Endothelial cell (in vitro differentiated cells): ENCODE measurements at places on chromosomes 11 and 22. TPM values are rescaled to one million over a fixed set of nuclear protein-coding genes. Genes with fewer than 3 reads are reported as not detected.
A peak's percentile ranks its signal among the peaks of the same experiment; 100 is the strongest.

- peak; percentile 72 for DNase-seq
Observed at GRCh38 chr11:15941206-15941770, 415.1 kb downstream of the SOX6 start.

GRCh38 chr11:114614127-114614720 lies 18.6 kb upstream of the NXPE4 start:
- no peak for DNase-seq

Gene SCGB1D1
- not detected for total RNA-seq

DNA sequence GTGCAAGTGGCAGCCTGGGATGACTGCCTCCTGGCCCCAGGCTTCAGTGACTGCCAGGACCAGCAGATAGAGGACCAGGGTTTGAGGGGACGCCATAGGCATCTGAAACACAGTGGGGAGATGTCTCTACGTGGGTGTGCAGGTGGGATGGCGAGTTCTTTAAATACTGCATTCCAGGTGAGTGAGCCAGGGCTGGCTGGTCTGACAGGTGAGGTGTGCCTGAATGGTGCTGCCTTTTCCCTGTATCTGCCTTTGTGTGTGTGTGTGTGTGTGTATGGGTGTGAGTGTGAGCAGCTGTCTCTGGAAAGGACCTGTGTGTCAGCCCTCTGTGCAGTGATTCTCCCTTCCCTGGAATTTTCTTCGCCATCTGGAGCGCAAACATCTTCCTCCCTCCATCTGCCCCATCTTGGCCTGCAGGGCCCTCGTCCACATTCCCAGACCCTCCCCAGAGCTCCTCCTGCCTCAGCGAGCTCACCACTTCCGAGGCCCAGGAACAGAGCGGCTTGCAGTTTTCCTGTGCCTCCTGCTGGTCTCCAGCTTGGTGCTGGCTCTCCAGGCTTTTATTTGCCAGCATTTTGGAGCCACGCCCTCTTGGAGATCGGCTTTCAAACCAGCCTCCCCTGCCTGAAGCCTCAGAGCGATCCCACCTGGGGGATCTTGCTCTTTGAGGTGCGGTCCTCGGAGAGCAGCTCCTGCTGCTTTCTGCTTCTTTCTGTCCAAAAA lies at the start of gene GPHA2:
Gene GPHA2, minus strand, starts transcription at position 535 of the 723 bp plus-strand sequence. Its CDS starts 433 bp downstream, at position 102.
- peak; percentile 20 for DNase-seq

Gene KDM4D
- 1.8 TPM for total RNA-seq

Gene VSIG10L2
- not detected for total RNA-seq

Gene BLID
- total RNA-seq, result not detected

Gene OR6A2
- 0.51 TPM for total RNA-seq

Gene TPCN2
- 31.4 TPM for total RNA-seq

- no peak for DNase-seq
Observed at GRCh38 chr11:70818351-70818750, 420.0 kb downstream of the CTTN start.

DNA sequence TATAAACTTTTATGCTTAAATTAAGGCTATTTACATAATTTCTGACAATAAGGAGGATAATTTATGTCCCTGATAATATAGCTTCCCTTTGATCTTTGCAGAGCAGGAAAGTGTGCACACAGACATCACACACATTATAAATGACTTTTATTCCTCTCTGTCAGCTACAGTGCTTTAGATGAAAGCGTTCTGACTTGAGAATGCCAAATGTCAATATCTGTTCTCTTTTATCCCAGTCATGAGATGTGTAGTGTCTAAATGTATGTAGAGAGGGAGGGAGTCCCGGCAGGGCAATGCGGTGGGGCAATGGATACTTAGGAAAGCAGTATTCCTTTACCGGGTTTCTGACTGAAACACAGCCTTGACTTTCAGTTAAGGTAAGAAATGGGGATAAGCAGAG lies 225.4 kb upstream of the CHORDC1 start:
- no peak for DNase-seq

Gene LRRC4C
- total RNA-seq, result 1.2 TPM

Gene KCTD14
- total RNA-seq, result 0.97 TPM

Gene OR4D5
- not detected for total RNA-seq

GRCh38 chr22:45210174-45210573 lies 30.5 kb downstream of the KIAA0930 start:
- no peak for DNase-seq

Gene GLYAT
- not detected for total RNA-seq

- DNase-seq, result no peak
Observed at GRCh38 chr11:111631024-111631665, 28.9 kb downstream of the SIK2 start.

GRCh38 chr11:118342503-118343161 lies at the start of gene CD3D:
TSS of gene CD3D (minus strand) at chr11:118342705. CDS start at chr11:118342607, 98 bp downstream.
- no peak for DNase-seq

- DNase-seq, result peak; percentile 67
Observed at GRCh38 chr11:65468874-65469333, 29.9 kb upstream of the MALAT1 start.

GRCh38 chr11:7004482-7004881 lies 15.7 kb downstream of the ZNF214 start:
- DNase-seq, result no peak

Gene TTC28
- total RNA-seq, result 70.8 TPM

GRCh38 chr11:26914968-26915367 lies 78.9 kb upstream of the FIBIN start:
- DNase-seq, result no peak

Gene NDUFC2
- 203 TPM for total RNA-seq

GRCh38 chr11:128297805-128298204 lies 289.6 kb downstream of the ETS1 start:
- no peak for DNase-seq
